Stimulated activated CD8-positive, alpha-beta memory T cell treated with anti-CD3 and anti-CD28 coated beads, Interleukin-4, amount 100 ng/mL, for 1 hour (primary cell): ENCODE measurements at places on chromosomes 1 and 21.

DNA sequence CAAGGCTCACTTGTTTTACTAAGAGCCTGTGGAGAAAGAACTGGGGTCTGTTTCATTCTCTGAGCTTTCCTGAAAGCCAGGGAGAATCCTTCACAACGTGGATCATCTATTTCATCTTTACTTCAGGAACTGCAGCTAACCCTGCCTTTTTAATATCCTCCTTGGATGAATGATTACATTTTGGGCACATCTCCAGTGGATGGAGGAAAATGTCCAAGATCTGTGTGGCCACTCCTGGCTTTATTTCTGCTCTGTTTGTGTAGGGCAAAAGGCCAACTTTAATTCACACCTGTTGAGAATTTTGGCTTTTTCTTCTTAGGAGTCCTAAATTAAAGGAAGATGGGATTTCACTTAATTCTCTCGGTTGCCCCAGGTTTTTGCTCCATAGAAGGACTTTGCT is 69.5 kb upstream of the CACNA1E start:
- DNase-seq, result no peak

DNA sequence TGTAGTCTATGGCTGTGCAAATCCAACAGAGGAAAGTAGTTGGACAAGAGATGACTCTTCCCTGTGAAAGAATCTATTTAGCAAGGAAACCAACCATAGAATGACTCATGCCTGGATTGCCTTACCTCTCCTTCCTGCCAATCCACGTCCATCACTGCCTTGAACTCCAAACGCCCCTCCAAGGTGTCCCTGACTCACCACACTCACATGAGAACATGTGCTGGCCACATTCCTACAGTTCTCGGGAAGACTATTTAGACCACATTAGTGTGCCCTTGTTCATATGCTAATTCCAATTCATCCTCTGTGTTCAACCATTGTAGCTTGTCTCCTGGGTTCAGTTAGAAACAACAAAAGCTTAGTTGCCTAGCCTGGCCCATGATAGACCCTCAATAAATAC is 157.3 kb downstream of the SLC30A10 start:
- no peak for DNase-seq

- no peak for DNase-seq
Observed at GRCh38 chr1:71745326-71745725, 537.0 kb downstream of the NEGR1 start.

- DNase-seq, result no peak
Observed at GRCh38 chr21:15706696-15707095, 23.1 kb upstream of the USP25 start.

DNA sequence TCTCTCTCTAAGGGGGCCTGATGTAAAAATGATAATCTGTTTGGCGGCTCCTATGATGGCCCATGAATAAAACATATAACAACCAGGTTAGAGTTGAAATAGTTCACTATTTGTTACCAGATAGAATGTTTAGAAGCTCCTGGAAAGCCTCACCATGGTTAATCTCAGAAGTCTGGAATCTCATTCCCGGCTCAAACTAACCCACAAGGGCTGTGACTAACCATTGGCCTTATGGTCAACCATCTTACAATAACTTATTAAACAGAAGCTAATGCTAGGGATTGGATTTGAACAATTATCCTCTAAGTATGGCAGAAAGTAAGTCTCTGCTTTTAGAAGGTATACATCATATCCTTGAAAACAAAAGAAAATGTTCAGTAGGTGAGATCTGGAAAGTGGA is 134.1 kb upstream of the ADGRL2 start:
- DNase-seq, result no peak

DNA sequence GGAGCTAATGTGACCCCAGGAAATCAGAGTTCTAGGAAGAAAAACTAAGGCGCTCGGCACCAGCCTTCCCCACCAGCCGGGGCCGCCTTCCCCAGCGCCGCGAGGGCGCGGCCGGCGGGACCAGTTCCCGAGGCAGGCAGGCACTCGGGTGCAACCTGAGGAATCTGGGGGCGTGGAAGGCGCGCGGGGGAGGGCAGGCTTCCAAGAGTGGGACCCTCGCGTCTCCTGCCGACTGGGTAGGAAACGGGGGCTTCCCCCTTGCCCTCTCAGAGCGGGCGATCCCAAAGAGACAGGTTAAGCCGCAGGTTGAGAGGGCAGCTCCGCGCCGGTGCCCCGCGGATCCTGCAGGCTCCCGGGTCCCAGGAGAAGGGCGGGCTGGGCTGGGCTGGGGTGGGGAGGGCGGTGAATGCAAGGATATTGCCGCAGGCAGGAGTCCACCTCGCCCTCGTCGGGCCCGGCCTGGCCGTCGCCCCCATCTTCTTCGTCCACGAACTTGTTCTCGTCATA is 431 bp downstream of the ARPC5 start:
- DNase-seq, result no peak

DNA sequence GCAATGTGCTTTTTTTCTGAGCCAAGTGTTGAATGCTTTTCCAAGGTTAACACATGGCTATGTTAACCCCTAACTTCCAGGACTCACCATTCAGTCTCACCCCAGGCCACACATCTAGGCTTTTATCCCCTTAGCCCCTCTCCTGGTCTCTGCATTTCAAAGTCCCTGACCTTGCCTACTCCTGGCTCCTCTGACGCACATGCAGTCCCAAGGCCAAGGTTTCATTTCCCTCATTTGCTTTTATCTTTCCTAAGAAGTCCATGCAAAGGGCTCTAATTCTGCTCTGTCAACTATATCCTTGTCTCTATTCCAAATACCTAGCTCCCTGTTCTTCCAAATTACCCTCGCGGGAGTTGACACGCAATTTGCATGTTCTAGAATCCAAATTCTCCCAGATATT is 25.4 kb downstream of the SLC30A10 start:
- no peak for DNase-seq

GRCh38 chr1:174605198-174605597 is 157.4 kb downstream of the GPR52 start:
- no peak for DNase-seq

GRCh38 chr1:5847013-5847659 is 145.1 kb downstream of the NPHP4 start:
- DNase-seq, result no peak

GRCh38 chr1:187244623-187245022 is 415.9 kb downstream of the PLA2G4A start:
- DNase-seq, result no peak
